Kidney (tissue), 22 donors: ENCODE measurements at places on chromosomes 13 and 19. TPM values are rescaled to one million over a fixed set of nuclear protein-coding genes. Genes with fewer than 3 reads are reported as not detected.

GRCh38 chr19:4932711-4933110, 23.4 kb downstream of the UHRF1 start:
- no peak for DNase-seq

- no peak for DNase-seq
These were observed 16.3 kb upstream of the GPR183 start for GRCh38 chr13:99323488-99323887.

DNA sequence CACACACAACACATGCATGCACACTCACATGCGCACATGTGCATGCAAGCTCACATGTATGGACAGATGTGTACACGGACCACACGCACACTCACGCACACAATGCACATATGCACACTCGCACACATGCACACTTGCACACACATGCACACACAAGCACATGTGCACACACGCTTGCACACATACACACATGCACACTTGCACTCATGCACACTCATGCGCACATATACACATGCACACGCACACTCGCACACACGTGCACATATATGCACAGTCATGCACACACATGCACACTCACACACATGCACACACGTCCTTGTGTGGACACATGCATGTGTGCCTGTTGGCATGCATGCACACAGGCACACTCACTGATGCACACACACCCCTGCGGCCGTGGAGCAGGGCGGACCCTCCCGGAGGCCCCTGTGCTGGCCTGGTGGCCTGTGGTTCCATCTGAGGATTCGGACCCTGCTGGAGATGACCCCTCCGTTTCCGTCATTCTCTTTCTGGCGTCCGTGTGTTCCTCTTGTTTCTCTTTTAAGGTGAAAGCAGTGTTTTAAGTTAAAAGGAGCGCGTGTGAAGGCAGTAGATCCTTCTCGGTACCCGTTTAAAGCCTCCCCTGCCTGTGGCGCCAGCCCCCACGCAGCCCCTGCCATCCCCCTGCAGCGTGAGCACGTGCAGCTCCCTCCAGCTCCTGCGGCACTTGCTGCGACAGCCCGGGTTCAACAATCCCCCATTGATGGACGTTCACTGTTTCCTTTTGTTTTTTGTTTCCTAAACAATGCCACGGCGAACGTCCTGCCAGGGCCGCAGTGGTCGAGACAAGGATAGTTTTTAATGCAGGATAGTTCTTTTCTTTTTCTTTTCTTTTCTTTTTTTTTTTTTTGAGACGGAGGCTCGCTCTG, 5.6 kb downstream of the NDUFS7 start:
- DNase-seq: no peak

CSNK1G2 gene
- total RNA-seq: 66.2 TPM

PRTN3 gene
- total RNA-seq: not detected
